Stimulated activated CD4-positive, alpha-beta T cell treated with anti-CD3 and anti-CD28 coated beads, Interleukin-12 subunit alpha, Interleukin-12 subunit beta, amount 100 ng/mL, for 48 hours (primary cell): ENCODE measurements at places on chromosomes 5 and 9.

DNA sequence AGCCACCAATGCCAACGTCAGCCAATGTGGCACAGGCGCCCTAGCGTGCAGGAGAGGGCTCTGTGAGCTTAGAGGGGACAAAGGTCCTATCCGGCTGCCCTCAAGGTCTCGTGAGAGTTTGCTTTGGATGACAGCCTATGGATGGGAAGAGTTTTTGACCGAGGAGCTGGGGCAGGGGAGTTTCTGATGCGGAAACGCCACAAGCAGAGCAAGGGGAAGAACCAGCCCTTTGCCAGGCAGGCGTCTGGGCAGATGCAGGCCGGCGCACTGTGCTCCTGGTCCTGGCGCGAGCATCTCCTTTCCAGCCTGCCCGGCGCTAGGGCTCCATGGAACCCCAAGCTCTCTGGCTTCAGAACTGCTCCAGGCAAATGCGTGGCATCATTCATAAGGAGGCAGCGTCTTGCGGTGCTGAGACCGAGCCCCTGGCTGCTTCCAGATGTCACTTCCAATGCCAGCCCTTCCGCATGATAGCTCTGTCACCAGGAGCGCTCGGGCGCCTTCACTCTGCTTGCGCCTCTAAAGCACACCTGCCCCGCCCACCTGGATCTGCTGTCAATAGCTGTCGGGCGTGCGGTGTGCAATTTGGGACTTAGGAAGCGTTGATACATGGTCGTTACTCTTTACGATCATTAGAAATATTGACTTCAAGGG, 374.9 kb upstream of the IRX1 start:
- no peak for DNase-seq

GRCh38 chr5:112735702-112736101, 2.0 kb upstream of the APC start:
- no peak for DNase-seq

- no peak for DNase-seq
Measured at GRCh38 chr5:154824070-154824469, 26.3 kb downstream of the FAXDC2 start.

- no peak for DNase-seq
Measured at GRCh38 chr5:132791026-132791425, 14.0 kb upstream of the SEPTIN8 start.

DNA sequence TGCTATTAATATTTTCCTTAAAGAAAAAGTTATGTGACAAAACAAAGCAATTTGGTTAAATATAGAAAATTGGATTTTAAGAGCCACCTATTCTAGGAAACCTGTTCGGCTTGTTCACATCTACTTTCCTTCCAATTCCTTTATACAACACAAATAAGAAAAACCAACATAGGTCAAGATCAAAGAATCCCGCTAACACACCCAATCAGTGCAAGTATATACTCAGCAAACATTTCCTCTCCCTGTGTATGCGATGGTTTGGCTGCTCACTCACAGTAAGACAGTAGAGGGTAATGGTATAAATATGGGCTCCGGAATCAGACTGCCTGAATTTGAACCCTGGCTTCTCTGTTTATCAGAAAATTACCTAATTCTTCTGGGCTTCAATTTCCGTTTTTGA, 757.5 kb upstream of the ZNF608 start:
- DNase-seq: no peak

DNA sequence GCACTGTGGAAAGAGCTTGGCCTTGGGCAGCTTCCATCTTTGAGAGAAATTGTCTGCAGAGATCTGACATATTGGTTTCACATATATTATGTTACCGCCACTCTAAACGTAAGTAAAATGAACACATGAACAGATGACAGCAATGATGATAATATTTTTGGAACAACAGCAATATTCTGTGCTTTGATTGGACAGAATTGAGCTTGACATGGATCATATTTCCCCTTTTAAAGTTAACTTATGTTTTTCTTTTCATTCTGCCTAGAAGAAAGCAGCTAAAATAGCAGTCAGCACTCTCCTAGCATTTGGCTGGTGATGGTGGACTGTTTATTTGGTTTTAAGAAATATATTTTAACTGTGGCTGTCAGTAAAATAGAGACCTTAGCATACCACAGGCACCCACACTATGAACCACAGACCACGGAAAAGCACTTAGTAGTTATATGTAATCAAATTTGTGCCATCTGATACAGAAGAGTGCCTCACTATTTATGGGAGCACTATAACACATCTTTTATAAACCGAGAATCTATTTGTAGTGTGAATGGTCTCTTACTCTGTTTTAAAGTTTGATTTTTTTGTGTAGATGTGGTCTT, 1.8 kb upstream of the CFAP95 start:
- DNase-seq: no peak

DNA sequence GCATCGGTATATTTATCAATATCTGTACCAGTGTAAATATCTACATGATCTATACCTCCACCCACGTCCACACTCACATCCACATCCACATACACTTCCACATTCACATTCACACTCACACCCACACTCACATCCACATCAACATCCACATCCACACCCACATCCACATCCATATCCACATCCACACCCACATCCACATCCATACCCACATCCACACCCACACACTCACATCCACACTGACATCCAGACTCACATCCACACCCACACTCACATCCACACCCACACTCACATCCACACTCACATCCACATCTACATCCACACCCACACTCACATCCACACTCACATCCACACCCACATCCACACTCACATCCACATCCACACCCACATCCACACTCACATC, 189.2 kb downstream of the IRX1 start:
- no peak for DNase-seq

- DNase-seq: no peak
Measured at GRCh38 chr5:146078566-146078965, 26.8 kb downstream of the PLAC8L1 start.

DNA sequence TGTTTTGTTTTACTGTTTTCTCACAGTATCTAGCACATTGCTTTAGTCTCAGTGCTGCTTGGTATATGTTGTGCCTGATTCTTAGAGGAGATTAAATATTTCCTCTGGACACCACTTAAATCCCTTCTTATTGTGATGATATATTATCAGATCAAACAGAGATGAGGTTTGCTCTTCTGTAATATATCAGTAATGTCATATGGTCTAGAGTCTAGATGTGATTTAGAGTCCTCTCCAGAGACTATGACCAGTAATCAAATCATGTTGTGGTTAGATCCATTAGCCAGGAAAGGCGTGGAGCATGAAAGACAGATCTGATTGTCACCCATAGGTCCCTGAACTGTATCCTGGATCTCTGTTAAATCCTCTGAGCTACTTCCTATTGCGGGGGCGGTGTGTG, 24.4 kb downstream of the CAMK4 start:
- DNase-seq: no peak

- DNase-seq: no peak
Measured at GRCh38 chr5:76497065-76497460, 94.0 kb downstream of the IQGAP2 start.

GRCh38 chr9:89000371-89000781, 9.1 kb downstream of the S1PR3 start:
- DNase-seq: no peak

DNA sequence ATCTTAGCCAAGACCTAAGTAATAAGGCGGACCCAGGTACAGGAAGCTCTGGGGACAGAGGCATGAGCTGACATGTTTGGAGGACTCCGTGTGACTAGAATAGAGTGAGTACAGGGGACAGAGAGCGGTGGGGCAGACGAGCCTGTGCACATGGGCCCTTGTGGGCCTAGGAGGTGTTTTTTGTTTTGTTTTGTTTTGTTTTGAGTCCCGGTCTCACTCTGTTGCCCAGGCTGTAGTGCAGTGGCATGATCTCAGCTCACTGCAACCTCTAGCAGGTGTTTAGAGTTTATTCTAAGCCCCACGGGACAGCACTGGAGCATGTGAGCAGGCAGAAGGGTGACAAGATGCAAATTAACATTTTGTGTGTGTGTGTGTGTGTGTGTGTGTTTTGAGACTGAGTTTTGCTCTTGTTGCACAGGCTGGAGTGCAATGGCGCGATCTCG, 3.1 kb upstream of the EEIG1 start:
- no peak for DNase-seq

DNA sequence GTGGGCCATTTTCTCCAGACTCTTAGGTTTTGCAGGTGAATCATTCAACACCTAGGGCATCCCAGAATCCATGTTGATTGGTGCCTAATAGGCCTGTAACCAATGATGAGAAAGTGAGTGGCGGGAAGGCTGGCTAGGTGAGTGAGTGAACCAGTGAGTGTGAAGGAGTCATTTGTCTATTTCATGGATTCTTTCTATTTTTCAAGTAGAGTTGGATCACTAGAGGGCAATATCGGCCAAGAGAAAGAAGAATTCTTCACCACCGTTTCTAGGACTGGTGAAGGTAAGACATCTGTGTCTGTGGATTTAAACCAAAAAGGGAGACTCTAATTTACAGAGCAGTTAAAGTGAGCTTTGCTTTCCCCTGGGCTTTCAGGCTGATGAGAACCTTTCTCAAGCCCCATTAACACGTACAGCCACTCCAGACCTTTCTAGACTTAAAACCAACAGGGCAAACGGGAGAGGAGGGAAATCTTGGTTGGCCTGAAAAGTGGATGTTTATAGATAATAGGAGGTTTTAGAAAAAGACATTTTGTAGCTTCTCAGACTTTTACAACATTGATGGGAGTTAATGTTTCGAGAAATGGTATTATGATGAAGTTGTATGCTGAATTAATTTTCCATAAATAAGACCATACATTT, 114.3 kb upstream of the IL12B start:
- no peak for DNase-seq

DNA sequence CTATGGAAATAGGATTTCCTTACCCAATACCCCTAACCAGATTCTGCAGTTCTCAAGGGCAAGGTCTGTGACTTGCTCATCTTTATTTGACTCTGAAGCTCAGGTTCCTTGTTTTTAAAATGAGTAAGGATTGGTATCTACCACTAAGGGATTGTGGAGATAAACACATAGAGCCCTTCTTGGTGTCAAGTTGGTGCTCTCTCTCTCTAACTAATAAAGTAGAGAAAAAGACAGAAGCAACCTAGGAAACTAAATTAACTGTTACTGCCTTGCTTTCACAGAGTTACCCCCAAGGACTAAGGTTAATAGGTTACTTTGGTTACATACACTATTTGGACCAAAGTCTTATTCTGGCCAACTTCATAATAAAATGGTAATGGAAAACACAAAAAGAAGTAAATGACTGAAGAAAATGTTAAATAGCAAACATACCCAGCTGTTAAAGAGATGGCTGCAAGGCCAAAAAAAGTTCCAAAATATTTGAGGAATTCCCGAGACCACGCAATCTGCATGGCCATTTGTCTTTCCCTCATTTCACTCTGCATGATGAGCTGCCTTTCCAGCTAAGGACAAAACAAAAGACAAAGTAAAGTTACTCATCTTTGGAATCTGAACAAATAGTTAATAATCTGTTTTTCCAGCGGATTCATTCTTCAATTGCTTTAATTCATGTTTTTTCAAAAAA, 21.8 kb upstream of the RLN1 start:
- DNase-seq: no peak

DNA sequence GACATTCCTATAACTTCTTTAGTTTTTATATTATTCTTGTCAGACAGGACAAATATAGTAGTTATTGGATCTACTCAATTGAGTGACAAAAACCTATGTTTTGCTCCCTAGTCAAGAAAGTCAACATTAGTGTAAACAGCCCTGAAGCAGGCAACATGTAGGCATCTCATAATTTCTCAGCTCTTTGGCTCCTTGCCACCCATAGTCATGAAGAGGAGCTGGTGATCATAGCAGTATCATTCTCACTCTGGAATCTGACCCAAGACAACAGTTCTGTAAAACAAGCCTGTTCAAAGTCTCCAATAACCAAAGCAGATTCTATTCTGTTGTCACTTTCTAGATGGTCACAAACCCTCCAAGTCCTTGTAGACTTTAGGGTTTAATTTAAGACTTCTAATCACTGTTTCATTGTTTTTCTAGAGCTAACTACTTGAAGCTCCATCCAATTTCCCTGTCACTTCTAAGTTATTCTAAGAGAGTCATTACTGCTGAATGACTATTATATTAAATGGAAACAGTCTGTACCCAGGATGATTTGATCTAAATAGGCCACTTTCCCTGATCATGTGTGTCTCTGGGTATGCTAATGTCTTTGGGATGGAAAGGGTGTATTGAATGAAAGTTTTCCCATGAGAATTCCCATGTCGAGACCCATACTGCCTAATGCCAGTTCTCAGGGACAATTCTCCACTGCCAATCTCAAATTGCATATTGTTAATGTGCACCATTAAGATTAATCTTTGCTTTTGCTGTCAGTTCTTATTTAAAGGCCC, 533.3 kb downstream of the ACTL7B start:
- no peak for DNase-seq

GRCh38 chr9:96048956-96049831, 173.7 kb downstream of the ERCC6L2 start:
- no peak for DNase-seq
